ENCODE measurements at places on chromosomes 12 and 14.

- no peak for DNase-seq
Measured at GRCh38 chr12:99131751-99132199, 486.7 kb downstream of the APAF1 start.

- DNase-seq = no peak
Measured at GRCh38 chr12:95224202-95225170, 6.9 kb downstream of the VEZT start.

DNA sequence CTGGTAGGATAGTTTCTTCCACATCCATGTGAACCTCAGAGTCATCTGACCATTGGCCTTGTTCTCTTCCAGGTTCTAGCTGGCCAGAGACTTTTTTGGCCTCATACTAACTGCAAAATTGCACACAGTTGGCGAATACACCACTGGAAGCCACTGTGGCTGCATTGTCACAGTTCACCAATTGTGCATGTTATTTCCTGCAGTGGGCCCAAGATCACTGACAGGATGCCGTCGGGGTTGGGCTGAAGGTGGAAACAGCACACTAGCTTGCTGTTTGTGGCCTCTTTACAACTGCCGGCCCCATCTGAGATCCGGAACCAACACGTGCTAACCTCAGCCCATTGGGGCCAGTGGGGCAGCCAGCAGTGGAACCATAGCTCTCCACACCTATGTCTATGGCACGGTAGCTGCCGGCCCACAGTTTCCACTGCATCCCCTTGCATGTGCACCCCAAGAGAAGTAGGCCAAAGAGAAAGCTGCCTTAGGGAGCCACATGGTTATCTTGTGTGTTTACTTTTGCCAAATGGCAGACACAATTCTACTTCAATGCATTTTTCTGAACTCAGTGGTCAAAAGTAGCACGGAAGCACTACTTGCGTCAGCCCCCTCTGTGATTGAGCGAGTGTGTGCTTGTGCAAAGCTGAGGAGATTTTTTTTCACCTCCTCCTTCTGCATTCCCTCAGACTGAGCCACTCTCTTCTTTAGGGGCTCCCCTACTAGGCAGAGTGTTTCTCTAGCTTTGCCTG, 464.0 kb downstream of the RAD51B start:
- peak; percentile 64 for DNase-seq

GRCh38 chr14:38723959-38724358, 379.1 kb downstream of the SEC23A start:
- DNase-seq = no peak

DNA sequence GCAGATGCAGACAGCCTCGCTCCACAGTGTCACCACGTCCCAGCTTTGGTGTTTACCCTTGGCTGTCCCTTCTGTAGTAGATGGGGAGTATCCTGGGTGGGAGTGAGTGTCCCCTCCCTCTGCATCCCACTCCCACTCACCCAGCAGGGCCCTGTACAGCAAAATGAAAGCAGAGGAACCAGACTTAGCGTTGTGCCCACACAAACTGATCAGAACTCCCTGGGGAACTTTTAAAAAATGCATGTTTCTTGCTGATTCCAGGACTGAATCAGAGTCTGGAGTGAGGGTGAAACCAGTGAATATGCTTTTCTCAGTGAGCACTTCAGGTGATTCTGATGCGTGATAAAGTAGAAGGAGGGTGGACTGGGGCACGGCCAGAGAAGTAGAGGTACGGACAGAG, 2.9 kb downstream of the ACVRL1 start:
- no peak for DNase-seq

DNA sequence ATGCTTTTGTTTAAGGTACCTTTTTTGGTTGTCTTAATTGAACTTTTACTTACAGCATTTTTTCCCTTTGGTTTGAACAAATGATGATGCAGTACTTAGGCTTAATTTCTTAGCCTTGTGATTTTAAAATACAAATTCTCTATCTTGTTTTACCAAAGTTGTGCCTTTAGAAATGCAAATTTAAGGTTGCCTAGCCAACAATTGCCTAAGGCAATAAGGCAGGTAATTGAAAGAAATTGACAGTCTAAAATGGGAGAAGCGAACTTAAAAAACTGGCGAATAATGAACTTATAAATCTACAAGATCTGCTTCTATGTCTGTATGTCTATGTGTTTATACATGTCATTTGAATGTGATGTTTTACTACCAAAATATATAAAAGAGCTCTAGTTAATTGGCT, 23.6 kb upstream of the CD69 start:
- no peak for DNase-seq

GRCh38 chr12:26744042-26744626, 88.9 kb downstream of the ITPR2 start:
- no peak for DNase-seq

DNA sequence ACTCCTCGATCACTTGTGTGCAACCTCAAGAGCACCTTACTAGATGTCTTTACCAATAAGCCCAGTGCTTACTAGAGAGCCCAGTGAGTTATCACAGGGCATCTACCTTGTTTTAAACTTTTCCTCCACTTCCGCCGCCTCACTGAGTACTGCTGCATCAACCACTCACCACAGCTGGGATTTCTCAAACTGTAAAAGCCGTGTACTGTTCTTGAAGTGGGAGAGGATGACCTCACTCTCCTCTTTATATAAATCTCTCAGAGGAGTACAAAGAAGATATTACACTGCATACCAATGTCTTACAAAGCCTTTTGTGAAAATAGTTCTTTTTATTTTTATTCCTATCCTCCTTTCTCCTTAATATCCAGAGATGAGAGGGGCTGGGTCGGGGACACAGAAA, 94.1 kb downstream of the PLCZ1 start:
- no peak for DNase-seq

GRCh38 chr14:75119056-75119455, 7.8 kb downstream of the NEK9 start:
- DNase-seq = no peak

GRCh38 chr12:70876952-70877351, 43.6 kb downstream of the PTPRR start:
- no peak for DNase-seq

DNA sequence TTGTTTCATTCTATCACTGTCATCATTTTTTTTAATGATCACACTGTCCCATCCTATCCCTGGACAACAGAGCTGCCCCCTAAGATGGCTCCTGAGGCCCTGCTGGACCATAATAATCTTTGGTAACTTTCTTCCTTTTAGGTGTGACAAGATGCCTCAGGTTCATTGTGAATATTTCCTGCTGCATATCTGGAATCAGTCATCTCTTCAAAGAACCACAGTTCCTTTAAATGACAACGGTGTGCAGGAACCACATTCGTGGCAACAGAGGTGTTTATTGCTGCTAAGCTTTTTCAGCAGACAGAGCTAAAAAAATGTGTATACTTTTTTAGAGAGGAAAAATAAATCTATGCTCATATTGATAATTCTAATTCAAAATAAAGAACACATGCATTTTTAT, 312.9 kb downstream of the MED13L start:
- DNase-seq = no peak

GRCh38 chr14:52701223-52701622, 5.8 kb upstream of the PSMC6 start:
- no peak for DNase-seq

GRCh38 chr14:92495027-92495426, 18.6 kb upstream of the RIN3 start:
- no peak for DNase-seq

DNA sequence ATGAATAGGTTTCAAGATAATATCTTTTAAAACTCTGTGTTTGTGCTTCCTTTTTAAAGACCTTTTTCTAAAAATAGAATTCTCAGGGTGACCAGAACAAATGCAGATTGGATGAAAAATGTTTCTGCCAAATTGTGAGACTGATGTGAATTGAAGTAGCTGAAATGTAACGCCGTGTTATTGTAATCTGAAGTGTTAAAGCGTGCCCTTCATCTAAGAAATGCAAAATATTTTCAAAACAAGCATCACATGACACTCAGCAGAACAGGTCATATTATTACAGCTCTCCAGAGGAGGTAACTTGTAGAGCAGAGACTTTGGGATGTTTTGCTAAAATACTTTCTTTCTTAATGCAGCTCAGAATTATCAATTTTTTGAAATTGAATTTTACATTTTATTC, 90.0 kb upstream of the PLEKHA5 start:
- DNase-seq = no peak

- no peak for DNase-seq
Measured at GRCh38 chr12:115210533-115211252, 526.7 kb upstream of the TBX3 start.

GRCh38 chr12:118013283-118013682, 3.2 kb upstream of the RFC5 start:
- no peak for DNase-seq

DNA sequence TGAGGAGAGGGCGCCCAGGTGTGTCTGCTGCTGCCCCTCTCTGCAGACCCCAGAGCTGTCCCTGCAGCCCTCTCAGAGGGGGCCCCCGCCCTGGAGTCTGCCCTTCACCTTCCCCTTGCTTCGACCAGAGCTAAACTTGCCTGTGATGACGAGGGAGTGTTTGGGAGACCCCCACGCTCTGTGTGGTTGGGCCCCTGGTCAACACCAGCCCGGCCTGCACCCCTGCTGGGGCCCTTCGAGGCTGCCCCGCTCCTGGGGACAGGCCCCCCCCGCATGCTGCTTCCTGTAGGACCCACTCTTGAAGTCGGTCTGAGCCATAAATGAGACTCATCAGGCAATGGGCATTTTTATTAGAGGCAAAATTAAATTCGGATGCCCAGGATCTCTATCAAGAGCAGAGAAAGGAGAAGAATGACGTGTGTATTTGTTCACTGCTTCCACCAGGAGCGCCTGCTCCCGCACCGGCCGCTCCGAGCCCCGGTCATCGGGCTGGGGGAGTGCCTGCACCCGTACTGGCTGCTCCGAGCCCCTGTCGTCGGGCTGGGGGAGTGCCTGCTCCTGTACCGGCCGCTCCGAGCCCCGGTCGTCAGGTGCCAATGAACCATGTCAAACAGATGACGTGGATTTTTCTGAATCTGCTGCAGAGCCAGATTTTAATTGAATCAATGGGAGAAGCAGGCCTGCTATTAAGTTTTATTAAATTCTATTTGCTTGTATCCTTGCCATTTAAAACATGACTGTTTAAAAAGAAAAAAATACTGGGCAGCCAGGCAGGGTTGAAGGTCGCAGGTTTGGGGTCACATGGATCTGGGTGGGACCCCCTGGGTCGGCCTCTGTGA, 47.7 kb downstream of the NOC4L start:
- no peak for DNase-seq

- DNase-seq = no peak
Measured at GRCh38 chr12:128318341-128318740, 51.4 kb downstream of the TMEM132C start.

- no peak for DNase-seq
Measured at GRCh38 chr12:122851820-122852219, 16.6 kb downstream of the HIP1R start.

DNA sequence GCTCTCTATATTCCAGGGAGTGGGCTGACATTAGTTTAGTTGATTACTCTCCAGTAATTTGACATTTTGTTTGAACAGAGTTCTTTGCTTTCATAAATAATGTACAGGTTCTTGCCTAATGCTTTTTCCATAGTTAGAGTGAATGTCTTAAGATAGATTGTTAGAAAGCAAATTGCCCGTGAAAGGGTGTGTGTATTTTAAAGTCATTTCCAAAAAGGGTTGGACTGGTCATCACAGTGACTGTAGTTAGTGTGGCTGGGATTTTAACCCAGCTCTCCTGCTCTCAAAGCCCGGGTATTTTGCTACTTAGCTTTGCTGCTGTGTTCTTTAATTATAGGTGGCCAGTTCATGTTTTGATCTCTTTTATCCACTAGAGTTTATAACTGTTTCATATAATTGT, 74.2 kb downstream of the DNAH10 start:
- no peak for DNase-seq

DNA sequence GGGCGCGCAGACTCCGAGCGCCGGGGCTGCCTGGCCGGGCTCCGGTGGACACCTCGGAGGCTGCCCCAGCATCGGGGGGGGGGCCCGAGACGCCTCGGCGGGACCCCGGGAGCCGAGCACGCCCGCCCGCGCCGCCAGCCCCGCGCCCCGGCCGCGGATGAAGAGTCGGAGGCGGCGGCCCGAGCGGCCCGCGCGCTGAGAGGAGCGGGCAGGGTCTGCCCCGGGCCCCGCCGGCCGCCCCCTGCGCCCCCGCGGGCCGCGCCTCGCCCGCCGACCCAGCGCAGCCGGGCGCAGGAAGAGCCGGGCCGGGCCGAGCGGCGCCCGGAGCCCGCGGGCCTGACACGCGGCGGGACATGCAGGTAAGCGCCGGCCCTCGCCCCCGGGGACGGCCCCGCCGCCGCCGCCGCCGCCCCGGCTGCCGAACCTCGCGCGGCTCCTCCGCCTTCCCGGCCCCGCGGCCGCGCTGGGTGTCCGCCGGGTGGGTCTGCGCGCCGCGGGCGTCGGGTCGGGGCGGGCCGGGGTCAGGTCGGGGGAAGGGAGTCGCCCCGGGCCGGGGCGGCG, 63.7 kb downstream of the FBXL14 start:
- no peak for DNase-seq

GRCh38 chr14:28576523-28576922, 190.1 kb upstream of the FOXG1 start:
- DNase-seq = no peak

- DNase-seq = no peak
Measured at GRCh38 chr12:125540580-125541204, 475.5 kb downstream of the AACS start.

DNA sequence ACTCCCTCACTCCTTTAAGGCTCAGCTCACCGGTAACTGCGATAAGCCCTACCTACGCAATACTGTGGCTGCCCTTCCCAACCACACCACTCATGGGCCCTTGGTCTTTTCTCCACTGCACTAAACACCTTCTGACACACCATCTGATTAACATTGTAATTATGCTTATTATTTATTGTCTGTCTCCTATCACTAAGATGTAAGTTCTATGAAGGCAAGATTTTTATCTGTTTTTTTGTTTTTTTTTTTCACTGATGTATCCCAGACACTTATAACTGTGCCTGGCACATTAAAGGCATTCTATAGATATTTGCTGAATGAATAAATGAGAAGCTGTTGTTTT, 34.2 kb upstream of the PYGL start:
- no peak for DNase-seq

DNA sequence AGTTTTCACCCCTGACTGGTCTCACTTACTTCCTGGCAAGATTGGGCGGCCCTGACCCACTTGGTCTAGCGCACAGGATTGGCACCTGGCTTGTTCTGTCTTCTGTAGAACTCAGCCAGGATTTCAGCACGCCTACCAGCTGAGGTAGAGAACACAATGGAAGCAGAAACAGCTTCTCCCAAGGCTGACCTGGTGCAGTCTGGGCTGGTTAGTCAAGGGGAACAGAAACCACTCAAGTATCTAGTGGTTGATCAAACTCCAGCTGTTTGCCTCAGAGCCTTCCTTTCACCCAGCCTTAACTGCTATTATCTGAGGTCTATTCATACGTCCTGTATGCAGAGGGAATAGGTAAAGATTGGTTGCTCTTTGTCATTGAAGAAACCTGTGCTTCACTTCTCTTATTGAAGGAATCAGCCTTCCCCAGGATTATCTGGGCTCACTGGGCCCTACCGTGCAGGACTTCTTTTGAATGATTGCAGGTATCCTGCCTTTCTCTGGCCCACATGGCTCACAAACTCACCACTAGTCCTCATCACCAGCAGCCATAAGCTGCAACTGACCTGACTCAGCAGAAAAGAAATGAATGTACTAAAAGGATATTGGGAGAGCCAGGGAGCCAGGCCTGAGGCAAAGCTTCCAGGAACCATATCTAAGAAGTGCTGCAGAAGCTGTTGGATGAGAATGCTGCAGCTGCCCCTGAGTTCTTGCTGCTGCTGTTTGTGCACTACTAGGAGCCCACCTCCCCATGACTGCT, 2.5 kb upstream of the PLEKHD1 start:
- no peak for DNase-seq

GRCh38 chr14:69573831-69574262, 824 bp downstream of the CCDC177 start:
- peak; percentile 18 for DNase-seq
